ENCODE measurements at places on chromosomes 12 and 14.

- no peak for DNase-seq
Observed at GRCh38 chr12:20345866-20346265, 22.5 kb upstream of the PDE3A start.

DNA sequence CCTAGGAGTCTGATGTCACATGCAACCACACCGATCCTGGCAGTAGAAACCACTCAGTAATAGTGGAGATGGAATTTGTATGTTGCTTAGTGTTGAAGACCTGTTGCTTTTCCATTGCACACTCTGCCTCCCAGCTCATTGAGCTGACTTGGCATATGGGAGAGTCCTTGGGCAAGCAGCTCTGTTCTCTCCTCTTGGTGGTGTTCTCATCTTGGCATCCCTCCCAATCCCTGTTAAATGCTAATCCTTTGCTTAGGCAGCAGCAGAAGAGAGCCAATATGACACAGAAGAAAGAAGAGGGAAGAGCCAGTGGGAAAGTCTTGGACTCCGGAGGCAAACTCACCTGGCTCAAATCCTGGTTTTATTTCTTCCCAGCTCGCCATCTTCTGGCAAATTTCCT, 178.0 kb upstream of the CAND1 start:
- DNase-seq, result no peak

- DNase-seq, result no peak
Observed at GRCh38 chr12:37666069-37666781, 650.3 kb upstream of the ALG10B start.

DNA sequence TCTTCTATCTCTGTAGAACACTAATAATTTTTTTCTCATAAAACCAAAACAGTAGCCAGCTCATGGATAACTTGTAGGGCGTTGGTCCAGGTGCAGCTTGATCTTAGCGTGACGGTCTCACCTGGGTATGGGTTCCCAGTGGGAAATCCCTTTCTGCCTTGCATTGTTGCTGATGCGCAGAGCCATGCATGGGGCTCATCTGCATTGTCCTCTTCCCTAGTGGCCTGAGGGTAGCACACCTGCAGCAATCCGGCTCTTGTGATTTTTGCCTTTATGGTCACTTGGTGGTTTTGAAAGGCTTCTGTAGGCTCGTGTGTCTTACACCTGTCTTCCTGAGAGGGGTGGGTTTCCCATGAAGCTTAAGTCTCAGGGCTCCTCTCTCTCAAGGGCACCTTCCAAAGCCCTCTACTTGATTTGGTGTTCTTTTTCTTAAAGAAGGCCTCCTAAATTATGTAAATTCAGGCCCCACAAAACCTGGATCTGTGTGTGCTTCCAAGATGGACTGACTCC, 130.6 kb downstream of the PRKCH start:
- DNase-seq, result no peak

DNA sequence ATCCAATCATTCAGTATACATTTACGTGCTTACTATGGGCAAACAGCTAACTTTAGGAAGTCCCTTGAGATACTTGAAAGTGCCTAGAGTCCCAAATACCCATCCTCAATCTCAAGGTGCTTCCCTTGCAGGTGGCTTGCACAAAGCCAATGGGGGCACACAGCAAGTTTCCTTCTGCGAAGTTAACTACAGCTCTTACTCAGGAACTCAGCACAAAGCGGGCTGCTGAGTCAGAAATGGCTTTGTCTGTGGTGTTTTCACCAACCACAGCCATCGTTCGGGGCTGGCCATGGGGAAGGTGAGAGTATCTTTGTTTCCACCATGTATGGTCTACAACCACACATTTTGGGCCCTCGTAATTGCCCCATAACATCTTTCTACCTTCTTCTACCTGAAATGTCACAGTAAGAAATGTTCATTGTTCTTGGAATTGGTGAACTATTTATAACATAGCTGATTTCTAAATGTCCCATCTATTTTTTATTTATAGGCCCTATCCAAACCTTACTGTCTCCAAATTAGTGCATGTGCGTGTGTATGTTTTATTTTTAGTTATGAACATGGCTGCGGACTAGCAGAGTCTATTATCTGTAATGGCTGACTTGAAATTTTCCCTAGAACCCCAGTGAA, 13.9 kb downstream of the MFAP5 start:
- DNase-seq, result no peak

GRCh38 chr12:105382771-105383622, 52.5 kb downstream of the C12orf75 start:
- DNase-seq, result peak; percentile 65

DNA sequence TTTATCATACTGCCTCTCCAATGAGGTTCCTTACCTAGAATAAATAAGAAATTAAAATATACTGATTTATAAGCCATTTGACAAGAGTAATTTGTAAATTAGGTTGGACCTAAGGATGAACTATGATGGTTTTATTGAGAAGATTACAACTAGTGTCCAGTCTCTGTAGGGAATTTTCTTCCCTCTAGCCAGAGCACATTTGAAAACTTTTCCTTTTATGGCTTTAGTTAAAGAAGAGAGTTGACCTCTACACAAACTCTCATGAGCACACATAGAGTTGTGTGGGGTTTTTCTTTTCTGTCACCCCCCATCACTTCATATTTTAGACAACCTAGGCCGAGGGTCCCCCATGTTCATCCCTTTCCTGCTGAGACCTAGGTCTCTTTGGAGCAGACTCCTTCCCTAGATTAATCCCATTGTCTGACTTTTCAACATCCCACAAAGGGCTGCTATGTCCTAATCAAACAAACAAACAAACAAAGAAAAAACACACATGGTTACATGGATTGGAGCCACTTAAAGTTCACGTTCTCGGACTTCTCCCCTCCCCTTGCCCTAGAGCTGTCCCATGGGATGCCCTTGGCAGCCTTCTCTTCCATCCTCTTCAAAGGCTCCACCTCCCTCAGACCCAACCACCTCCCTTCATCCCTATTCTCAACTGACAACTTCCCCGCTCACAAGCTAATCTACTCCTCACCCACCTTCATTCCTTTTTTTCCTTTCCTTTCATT, 40.7 kb downstream of the GPR135 start:
- DNase-seq, result peak; percentile 34

DNA sequence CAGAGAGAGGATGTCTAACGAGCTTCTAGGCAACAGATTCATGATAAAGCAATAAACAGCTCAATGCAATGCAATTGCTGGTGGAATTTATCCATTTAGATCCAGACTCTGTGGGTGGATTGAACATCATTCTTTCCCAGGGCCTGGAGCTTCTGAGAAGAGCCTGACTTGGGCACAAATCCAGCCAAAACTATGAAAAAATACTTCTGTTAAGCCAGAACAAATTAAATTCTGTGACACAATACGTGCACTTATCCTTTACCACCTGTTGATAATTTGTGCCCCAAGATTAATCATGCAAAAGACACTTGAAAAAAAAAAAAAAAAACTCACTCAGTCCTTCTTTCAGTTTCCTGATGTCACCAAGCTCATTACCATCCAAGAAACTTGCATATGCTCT, 446.0 kb upstream of the DCN start:
- no peak for DNase-seq

GRCh38 chr12:45231515-45232145, 15.7 kb downstream of the ANO6 start:
- DNase-seq, result no peak

Measured in fibroblast of the conjunctiva (primary cell).